GM18507 (cell line): ENCODE measurements at places on chromosomes 7 and 10.

GRCh38 chr7:42677751-42678699 is 233.8 kb downstream of the C7orf25 start:
- no peak for DNase-seq

GRCh38 chr10:127100983-127101615 is 95.3 kb downstream of the INSYN2A start:
- DNase-seq, result no peak

DNA sequence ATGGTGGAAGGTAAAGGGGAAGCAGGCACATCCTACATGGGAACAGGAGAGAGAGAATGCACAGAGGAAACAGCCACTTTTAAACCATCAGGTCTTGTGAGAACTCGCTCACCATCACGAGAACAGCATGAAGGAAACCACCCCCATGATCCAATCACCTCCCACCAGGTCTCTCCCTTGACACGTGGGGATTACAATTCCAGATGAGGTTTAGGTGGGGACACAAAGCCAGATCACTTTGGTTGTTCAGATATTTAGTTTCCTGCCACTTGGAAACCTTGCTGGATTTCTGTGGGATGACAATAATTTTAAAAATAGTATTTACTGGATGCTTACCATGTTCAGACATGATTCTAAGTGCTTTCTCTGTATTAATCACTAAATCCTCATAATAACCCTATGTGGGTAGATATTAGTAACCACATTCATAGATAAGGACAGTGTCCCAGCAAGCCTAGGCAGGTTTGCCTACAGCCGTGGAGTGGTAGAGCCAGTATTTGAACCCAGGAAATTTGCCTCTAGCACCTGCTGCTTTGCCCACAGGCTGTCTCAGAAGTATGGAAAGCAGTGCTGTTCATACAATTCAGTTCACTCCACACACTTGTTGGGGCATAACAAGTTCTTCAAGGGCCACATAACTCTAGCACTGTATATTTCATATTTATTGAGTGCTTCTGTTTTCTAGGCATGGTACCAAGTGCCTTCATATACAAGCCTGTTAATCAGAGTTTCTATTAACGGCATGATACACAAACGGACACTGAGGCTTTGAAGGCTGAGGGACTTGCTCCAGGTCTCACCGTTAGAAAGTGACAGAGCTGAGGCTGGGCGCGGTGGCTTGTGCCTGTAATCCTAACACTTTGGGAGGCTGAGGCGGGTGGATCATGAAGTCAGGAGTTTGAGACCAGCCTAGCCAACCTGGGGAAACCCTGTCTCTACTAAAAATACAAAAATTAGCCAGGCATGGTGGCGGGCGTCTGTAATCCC is 8.3 kb downstream of the TLL2 start:
- no peak for DNase-seq

GRCh38 chr7:43621729-43622448 is 39.0 kb downstream of the STK17A start:
- no peak for DNase-seq

GRCh38 chr10:78934532-78934898 is 134.3 kb upstream of the ZMIZ1 start:
- no peak for DNase-seq

DNA sequence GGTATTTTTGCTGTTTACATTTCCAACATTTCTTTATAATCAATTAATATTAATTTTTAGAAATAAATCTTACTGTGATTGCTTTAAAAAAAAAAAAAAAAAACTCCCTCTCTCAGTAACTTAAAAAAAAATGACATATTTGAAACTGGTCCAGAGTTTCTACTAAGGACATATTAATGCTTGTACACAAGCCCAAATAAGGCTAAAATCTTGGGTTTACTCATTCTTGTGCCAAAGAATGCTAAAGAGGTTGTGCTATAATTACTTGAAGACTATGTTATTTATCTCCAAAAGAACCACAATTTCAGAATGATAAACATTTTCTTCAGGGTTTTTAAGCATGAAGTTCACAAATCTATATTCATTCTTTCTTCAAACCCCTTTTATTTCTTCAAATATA is 39.4 kb upstream of the PHF14 start:
- DNase-seq, result no peak

DNA sequence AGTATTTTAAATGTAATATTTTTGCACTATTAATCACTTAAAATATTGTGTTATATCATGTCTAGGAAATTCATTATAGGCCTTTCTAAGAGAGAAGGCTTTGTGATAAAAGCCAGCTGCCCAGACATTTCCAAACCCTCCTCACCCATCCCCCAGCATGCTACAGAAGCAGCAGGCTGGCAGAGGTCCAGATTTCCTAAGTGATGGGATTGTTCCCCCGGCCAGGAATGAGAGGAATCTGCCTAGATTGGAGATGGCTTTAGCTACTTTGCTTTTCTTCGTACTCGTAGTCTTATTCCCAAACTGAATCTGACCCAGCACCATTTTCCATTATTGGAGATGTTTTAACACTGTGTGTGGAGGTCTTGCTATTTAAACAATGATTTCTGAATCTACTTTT is 29.4 kb downstream of the CDK14 start:
- DNase-seq, result no peak

DNA sequence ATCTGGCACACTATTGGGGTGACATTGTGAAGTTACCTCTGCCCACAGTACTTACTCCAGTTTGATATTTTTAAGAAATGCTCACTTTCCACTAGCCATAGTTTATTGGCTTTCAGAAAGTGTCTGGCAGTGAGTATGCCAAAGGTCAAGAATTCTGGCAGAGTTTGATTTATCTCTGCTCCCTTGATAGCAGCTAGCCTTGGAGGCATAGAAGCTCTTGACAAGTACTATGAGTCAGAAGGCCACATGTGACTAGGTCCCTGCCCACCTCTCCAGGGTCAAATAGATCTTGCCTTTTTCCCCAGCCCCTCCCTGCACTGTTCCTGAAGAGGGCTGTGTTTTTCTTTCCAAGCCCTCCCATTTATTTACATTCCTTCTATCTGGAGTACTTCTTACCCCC is 202.2 kb downstream of the AUTS2 start:
- no peak for DNase-seq

- no peak for DNase-seq
Measured at GRCh38 chr7:108063520-108063933, 60.6 kb upstream of the LAMB1 start.

DNA sequence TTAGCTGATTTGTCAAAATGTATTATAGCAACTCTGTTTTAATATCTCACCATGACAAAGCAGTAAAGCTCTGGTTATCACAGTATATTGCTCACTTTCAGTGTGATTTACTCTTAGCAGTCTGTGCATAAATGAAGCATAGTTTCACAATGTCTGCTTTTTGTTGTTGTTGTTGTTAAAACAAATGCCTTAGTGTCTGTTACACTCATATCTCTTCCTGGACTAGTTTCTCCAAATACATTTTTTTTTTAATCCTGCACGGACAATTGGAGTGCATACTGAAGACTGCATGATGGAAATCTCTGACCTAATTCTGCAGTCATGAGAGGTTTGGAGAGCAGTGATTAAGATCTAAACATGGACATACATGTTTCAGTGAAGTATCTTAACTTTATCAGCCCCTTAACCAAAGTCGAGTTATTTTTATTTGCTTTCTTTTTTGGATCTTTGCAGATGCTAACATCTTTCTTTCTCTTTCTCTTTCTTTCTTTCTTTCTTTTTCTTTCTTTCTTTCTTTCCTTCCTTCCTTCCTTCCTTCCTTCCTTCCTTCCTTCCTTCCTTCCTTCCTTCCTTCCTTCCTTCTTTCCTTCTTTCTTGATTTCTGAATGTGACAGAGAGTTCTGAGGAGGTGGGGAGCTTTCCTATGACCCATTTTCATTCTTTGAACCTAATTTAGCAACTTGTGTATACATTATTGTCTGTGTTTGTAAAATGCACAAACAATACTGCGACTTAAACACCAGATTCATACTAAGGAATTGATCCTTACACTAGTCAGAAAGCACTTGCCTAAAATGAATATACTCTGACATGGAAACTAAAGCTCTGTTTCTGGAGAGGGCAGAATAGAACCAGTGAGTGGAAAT is 161.5 kb upstream of the AGR3 start:
- no peak for DNase-seq
